ENCODE measurements at places on chromosomes 2 and 18.

DNA sequence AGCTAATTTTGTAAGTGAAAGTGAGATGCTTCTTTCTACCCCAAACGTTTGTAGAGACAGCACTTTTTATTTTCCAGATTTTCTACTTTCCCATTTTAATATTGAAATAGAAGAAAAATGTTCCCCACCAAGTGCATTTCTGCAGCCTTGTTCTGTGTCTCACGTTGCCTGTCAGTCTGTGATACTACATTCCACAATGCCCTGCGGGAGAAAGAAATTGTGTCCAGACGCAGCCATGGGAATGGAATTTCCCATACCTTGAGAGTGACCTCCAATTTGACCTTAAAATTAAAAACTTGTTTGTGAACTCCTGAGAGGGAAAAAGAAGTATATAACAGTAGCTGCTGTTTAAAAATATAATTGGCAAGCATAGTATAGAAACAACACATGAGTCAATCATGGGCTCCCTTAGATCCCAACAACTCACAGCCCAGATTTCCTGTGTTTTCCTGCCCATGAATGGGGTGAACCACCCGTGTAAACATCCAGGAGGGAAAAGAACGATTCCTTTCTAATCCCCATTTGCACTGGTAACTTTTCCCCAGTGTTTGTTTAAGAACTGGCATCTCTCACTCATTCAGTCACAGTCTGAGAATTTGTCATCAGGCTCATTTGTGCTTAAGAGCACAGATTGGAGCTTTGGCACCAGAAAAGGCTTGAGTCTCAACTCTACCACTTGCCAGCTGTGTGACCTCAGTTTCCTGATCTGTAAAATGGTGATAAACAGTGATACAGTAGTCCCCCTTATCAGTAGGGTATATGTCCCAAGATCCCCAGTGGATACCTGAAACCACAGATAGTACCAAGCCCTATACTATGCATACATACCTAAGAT is 166.1 kb upstream of the ZNF521 start:
- DNase-seq: no peak

DNA sequence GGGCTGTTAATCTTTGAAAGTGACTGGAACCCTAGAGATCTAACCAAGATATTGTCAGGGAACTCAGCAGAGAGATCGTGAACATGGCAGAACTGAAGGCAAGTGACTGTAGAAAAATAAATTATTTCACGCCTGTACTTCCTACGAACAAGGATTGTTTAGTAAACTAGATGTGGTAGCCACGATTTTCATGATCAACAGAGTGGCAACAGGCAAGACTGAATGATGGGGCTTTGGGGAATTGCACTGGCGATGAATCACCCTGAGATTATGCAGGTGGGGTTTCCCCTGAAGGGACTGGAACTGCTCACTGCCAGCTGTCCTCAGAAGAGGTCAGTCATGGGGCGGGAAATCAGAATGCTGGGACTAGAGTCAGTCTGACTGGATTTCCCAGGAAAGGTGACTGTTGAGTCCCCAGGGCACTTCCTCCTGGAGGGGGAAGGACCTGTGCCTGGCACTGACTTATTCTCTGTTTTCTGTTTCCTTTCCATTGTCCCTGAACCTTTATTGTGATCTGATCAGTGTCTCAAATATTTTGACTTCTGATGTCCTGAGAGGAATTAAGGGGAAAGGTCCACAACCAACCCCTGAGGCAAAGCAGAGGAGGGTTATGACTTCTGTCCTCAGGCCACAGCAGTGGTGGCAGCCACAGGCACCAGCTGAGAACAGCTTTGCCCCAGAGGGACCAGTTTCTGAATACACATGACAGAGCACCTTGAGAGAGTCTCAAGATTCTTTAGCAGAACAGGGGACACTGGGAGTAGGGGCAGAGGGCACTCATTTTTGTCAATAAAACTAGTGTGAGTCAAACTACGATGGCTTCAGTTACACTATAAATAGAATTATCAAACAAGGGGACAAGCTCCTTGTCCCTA is 70.0 kb downstream of the NAB1 start:
- peak; percentile 82 for DNase-seq

DNA sequence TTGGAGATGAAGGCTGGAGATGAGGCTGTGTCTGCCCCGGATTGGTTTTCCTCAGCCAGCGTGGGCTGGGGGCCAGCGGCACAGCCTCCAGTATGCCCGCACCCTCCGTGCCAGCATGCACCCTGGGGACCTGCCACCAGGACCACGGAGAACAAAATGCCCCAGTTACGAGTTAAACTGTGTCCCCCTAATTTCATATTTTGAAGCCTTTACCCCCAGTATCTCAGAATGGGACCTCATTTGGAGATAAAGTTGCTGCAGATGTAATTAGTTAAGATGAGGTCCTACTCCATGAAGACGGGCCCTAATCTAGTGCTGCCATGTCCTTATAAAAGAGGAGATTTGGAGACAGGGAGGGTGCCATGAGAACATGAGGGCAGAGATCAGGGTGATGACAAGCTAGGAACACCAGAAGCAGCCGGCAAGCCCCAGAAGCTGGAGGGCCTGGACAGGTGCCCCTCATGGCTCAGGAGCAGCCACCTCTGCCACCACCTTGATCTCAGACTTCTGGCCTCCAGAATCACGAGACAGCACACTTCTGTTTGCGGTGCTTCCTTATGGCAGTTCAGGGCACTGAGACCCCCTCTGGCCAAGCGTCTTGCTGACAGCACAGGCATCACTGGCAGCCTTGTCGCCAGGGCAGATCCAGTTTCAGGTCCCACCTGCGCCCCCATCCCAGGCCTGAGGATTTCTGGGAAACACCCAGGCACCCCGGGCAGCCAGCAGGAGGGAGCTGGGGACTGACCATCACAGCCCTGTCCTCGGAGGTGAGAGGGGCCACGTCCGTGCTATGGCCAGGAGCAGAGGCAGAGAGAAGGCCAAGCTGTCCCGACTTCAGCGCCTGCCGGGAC is 29.4 kb downstream of the KIF1A start:
- DNase-seq: peak; percentile 9

- DNase-seq: no peak
Measured at GRCh38 chr18:36181441-36181840, 5.9 kb upstream of the MOCOS start.

DNA sequence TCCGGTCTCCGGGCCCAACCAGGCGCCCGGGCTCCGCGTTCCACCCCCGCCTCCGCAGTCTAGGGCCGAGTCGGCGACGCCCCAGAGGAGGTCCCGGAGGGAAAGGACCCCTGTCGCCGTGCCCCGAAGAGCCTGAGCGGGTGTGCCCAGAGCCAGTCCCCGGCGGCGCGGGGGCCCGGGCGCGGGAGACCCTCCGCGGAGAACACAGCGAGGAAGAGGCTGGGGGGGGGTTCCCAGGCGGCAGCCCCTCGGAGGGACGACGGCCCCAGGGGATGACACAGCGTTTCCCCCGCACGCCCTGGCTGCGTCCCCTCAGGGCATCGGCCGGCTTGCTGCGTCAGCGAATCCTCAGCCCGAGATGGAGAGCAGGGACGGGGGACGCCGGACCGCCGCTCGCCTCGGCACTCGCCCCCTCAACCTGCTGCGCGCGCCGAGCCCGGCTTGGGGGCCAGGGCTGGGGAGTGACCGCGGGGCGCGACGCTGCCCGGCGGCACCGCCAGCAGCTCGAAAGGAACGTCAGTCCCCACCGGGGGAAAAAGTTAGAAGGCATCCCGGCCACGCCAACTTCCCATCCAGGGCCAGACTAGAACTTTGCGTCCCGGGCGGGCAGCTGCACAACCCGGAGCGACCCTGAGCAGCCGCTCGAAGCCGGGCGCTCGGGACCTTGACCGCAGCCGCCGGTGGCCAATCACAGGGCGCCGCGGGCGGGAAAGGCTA is 711 bp downstream of the SFXN5 start:
- DNase-seq: peak; percentile 47

- no peak for DNase-seq
Measured at GRCh38 chr2:219140722-219141121, 19.9 kb downstream of the NHEJ1 start.

DNA sequence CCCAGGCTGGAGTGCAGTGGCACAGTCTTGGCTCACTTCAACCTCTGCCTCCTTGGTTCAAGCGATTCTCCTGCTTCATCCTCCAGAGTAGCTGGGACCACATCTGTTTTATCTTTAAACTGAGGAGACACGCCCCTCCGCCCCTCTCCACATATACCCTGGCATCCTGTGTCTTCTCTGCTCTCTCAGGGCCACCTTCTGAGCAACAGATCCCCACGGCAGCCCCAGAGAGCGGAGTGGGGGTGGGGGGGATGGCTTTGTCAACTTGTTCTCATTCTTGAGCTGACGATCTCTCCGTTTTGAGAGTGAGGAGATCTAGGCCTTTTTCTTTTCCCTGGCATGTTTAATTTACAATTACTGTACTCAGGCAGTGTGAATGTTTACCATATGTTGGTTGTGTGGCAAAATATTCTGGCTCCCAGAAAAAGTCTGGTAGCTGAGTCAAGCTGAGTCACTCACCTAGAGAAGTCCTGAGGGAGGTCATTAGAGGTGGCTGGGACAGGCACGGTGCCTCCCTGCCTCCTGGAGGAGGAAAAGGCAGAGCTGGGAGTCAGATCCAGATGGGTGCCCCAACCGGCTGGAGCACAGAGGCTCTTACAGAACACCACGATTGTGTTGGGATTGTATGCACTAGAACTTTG is 19.5 kb upstream of the ID2 start:
- DNase-seq: no peak

DNA sequence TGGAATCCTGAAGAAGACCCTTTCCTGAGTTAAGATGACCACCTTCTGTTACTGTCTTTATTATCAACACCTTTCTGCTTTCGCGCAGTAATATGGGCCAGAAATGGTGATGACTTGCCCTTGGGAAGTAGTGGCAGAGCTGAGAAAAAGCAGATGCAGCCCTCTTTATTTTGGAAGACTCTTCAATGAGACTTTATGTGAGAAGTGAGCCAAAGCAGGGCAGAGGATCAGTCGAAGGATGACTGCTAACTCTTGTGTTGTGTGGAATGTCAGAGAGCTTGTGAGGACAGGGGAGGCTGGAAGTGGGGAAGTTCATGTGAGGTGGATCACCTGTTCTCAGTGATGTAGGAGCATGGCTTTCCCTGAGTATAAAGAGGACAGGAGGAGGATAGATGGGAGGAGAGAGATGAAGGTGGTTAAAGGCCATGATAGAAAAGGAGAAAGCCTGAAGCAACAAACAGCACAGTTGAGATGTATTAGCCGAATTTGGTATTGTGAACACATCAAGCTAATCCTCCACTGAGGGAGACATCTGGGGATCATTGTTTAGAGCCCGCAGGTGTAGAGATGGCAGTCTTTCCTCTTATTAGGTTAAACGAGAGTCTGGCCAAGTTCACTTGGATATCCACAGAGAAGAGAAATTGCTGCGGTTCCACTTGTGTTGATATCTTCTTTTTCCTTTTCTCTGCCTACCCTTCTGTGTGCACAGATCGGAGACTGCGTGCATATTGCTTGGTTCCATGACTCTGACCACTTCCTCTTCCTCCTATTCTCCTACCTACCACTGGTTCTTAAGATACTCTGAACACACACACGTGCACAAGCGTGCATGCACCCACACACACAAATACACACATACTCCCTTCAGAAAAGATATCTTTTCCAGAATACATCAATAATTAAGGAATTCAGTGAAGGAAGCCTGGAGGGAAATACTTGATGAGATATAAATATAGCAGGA is 67.4 kb downstream of the SLC9A2 start:
- no peak for DNase-seq

DNA sequence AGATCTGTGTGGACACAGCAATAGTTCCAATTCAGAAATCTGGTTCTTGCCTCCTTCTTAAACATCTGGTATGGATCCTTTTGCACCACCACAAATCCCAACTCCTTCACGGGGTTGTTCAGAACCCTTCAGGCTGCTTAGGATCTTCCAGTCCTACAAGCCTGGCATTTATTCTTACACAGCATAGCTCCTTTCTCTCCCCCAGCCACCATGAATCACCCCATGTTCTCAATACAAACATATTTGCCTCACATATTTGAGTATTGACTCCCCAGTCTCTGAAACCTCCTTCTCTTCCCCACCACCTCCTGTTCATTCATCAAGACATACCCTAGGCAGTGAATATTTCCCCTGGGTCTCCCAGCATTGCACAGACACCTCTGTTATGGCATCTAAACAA is 155.2 kb downstream of the ALK start:
- no peak for DNase-seq

GRCh38 chr2:56008661-56009431 is 85.3 kb upstream of the EFEMP1 start:
- DNase-seq: peak; percentile 76

GRCh38 chr18:51617167-51617566 is 419.7 kb upstream of the MEX3C start:
- no peak for DNase-seq

DNA sequence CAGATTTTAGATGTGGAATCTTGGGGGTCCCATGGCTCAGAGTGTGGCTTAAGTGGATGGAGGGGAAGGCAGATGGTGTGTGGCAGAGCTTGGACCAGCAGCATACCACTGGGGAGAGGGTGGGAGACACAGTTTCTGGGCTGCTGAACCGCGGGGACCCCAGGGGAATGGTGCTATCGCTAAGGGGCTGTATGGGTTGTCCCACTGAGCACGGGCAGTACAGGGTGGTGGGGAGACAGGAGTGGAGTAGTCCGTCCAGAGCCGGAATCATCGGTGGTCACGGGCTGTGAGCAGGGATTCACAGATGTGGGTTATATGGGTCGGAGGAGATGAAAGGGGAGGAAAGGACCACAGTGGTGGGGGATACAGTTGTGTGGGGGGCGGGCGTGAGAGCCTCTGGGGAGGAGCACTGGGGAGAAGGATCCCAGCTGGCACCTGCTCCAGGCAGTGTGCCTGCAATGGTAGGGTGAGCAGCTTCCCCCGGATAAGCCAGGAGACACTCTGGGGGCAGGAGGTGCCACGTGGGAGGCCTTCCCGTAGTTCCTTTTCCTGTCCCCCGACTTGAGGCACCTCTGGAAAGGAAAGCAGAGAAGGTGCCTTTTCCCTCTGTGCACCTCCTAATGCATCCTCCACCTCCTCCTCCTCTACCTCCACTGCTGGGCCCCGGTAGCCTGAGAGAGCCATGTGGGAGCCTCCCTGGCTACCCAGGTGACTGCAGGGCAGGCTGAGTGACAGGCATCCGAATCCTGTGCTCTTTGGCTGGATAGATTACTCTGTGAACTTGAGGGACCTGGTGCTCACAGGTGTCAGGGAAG is 24.9 kb downstream of the IGFBP5 start:
- DNase-seq: no peak

- DNase-seq: no peak
Measured at GRCh38 chr2:96025194-96025492, 9.6 kb downstream of the GPAT2 start.

All from BE2C (cell line).